ENCODE measurements at places on chromosomes 6 and 20.

DNA sequence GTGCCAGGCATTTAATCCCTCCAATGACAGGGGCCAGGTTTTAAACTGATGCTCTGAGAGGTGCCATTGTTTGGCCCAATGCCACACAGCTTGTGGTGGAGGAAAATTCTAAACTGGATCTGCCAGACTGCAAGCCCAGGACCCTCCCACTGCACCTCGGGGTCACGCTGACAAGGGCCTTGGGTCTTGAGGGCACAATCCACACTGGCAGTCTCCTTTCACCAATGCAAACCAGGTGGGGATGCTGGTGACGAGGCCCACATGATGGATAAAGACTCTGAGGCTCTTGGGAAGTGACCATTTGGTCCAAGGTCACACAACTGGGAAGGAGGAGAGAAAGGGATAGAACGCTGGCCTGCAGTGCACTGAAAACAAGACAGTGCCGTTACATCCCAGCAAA, 14.7 kb downstream of the ANKRD60 start:
- no peak overlapping the region for H3K27ac ChIP-seq
- no peaks in the 10 kb centered on the region for H3K36me3 ChIP-seq
- peaks cover 91% of the 10 kb centered on the region for H3K27me3 ChIP-seq
- H3K4me3 ChIP-seq, result no peak overlapping the region
- H3K4me1 ChIP-seq, result no peaks in the 10 kb centered on the region

DNA sequence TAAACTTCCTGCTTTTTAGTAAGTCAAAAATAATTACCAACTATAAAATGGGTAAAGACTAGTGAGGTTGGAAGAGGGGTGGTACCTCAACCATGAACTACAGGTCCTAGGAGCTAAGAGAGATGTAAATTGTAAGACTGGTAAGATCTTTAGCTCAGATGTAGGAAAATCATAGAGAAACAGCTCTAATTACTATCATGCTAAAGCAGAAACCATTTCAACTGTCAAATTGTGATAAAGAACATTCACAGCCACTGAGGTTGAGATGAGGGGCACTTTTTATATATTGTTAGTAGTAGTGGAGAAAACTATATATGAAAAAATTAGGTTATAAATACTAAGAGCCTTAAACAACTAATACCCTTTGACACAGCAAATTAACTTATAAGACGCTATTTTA, 20.0 kb downstream of the CDK19 start:
- no peak overlapping the region for H3K27ac ChIP-seq
- DNase-seq, result no peak
- no peak overlapping the region for H3K4me3 ChIP-seq
- H3K4me1 ChIP-seq, result no peaks in the 10 kb centered on the region
- no peaks in the 10 kb centered on the region for H3K27me3 ChIP-seq
- no peaks in the 10 kb centered on the region for H3K36me3 ChIP-seq

DNA sequence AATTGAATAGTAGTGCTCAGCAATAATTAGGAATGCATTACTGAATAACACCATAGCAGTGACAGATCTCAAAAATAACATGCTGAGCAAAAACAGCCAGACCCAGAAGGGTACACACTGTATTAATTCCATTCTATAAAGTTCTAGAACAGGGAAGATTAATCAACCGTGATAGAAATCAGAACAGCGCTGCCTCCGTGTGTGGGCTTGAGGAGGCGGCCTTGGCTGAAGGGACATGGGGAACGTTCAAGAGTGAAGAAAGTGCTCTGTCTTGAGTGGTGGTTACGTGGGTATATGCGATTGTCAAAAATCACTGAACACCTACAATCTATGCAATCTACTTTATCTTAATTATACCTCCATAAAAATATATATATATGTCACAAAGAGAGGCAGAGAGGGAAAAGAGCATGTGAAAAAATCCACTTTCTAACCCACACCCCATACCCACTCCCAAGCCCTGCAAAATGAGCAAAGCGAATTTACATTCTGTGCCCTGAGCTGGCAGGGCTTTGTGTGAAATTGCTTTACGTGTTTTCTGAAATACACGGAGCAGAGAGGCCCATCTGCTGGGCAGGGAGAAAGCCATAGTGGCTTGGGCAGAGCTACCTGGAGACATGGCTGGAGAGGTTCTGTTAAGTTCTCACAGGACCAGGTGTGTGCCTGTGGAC, 74.4 kb downstream of the NFATC2 start:
- H3K4me3 ChIP-seq, result no peak overlapping the region
- no peak for DNase-seq
- no peaks in the 10 kb centered on the region for H3K36me3 ChIP-seq
- no peak overlapping the region for H3K27ac ChIP-seq
- no peaks in the 10 kb centered on the region for H3K4me1 ChIP-seq

DNA sequence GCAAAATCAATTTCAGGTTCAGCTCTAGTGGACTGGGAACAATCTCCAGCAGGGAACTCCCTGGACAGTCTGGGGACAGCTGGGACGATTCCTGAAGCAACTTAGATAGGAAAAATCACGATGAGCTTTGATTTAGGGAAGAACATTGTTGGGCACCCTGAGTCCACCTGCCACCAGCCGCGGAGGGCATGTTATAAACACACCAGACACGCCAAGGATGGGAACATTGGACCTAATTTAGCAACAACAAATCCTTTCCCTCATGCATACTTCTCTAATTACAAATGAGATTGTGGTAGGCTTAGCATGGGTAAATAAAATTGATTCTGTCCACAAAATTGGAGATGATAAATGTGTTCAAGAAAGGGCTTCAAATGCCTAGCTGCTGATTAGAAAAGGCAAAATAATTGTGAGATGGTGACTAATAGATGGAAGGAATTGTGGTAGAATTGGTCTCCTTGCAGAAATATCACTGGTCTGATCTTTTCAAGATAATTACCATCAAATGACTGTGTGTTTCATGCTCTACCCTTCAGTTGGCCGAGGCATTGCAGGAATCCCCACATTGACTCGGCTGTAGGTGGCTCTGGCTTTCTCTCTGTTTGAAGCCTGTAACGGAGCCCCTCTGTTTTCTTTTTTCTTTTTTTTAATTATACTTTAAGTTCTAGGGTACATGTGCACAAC, 6.1 kb upstream of the NANP start:
- no peak overlapping the region for H3K4me3 ChIP-seq
- H3K27me3 ChIP-seq, result no peaks in the 10 kb centered on the region
- no peak for DNase-seq
- no peak overlapping the region for H3K27ac ChIP-seq

DNA sequence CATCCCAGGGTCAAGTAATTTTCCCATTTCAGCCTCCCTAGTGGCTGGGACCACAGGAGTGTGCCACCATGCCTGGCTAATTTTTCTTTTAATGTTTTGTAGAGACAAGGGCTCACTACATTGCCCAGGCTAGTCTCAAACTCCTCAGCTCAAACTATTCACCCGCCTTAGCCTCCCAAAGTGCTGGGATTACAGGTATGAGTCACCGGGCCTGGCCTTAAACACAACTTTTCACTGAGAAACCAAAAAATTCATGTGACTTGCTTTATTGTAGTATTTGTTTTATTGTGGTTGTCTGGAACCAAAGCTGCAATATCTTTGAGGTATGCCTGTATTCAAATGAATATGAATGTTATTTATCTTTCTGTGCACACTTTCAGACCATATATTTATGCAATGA, 72.2 kb downstream of the RWDD2A start:
- H3K27ac ChIP-seq, result no peak overlapping the region
- no peaks in the 10 kb centered on the region for H3K27me3 ChIP-seq
- no peaks in the 10 kb centered on the region for H3K4me1 ChIP-seq

DNA sequence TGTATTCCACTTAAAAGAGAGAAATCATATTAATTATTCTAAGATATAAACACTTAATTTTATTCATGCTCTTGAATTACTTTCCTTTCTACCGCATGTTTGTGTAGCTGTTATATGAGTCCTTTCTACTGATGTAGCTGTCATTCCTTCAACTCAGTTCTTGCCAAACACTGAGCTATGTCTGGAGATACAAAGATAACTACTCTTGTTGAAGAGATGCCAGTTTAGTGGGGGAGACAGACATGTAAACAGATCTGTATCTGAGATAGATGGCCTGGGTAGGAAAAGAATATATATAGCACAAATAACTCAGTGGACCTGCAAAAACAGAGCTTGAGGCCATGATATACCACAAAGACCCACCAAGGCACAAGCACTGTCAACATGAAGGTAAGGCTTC, 157.3 kb downstream of the BTBD9 start:
- DNase-seq, result no peak
- no peak overlapping the region for H3K4me3 ChIP-seq
- H3K27me3 ChIP-seq, result no peaks in the 10 kb centered on the region
- H3K36me3 ChIP-seq, result no peaks in the 10 kb centered on the region

DNA sequence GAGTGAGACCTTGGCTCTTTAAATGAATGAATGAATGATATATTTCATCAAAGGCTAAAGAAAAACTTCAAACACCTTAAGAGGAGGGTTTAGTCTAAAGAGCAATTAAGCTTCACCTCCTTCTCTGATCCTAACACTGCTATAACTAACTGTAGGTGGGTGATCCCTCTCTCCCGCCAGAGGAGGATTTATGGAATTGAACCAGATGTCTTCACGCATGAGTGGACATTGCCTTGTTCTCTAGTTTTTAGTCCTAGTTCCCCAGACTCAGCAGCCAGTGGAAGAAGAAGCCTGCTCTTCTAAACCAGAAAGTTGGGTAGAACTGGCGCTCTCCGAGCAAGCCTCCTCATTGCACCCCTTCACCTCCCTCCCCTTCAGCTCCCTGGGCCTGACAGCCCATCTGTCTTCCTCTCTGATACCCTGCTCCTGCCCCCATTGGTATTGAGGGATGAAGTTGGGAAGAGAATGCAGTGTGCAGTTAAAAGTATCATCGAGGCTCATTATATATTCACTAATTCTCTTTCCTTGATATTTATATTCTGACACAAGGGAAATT, 142.7 kb downstream of the ARID1B start:
- no peak overlapping the region for H3K4me3 ChIP-seq
- no peaks in the 10 kb centered on the region for H3K36me3 ChIP-seq
- no peak for DNase-seq

DNA sequence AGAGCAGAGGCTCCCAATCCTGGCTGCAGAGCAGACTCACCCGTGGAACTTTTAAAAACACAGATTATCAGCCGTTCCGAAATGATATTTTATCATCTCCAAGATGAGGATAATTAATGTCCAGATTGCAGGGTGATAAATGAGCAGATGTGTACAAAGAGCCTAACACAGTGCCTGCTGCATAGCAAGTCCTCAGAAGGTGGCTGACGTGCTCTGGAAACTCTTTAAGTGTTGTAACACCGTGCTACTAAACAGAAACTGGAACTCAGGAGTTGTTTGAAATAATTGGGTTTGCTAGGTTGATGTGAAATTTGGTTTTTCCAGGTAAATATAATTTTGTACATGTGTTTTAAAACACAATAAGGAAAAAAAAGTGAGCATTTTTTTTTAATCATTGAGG, 118.0 kb downstream of the ARMC2 start:
- DNase-seq, result no peak
- H3K27ac ChIP-seq, result no peak overlapping the region
- H3K4me3 ChIP-seq, result no peak overlapping the region
- no peaks in the 10 kb centered on the region for H3K27me3 ChIP-seq
